ENCODE measurements at places on chromosomes 6 and 20. TPM values are rescaled to one million over a fixed set of nuclear protein-coding genes. Genes with fewer than 3 reads are reported as not detected.

The DDAH2 gene
- total RNA-seq, result 43.2 TPM

The PDE7B gene
- 0.21 TPM for total RNA-seq

The FAM209B gene
- 0.49 TPM for total RNA-seq

The C20orf144 gene
- total RNA-seq, result not detected

The SMLR1 gene
- not detected for total RNA-seq

The UFL1 gene
- 24.4 TPM for total RNA-seq

The RAET1L gene
- total RNA-seq, result 27.2 TPM

The DXO gene
- 16.1 TPM for total RNA-seq
